ENCODE measurements at places on chromosomes 1 and 21. TPM values are rescaled to one million over a fixed set of nuclear protein-coding genes. Genes with fewer than 3 reads are reported as not detected.

GRCh38 chr1:55010194-55010886, 11.6 kb downstream of the BSND start:
- DNase-seq = no peak

GRCh38 chr1:229409616-229410369, 24.1 kb downstream of the ACTA1 start:
- DNase-seq = no peak

GRCh38 chr1:178146436-178146835, 52.5 kb downstream of the RASAL2 start:
- DNase-seq = no peak

DNA sequence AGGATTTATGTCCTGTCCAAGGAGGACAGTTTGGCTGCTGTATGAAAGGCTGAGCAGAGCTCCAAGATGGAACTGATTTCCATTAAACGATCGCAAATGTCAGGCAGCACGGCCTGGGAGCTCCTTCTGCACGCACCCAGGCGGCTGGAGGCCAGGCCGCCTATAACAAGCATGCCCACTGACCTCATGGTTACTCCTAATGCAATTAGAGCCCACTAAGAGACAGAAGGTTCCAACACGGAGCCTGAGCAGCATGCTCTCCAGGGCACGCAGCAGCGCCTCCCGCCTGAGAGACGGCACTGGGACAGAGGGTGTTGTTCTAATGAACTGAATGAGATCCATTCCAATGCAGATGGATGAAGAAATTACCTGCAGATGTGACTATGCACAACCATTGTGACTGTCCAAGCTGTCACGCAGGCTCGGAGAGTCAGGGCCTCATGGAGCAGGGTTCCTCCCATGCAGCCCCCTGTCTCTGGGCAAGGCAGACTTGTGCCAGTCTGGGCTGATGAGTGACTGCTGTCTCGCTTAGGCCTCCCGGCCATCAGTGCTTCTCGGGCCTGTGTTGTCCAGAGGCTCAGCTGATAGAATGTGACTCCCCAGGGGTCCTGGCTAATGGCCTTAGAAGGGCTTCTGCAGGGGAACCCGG, 25.2 kb upstream of the CDCA8 start:
- DNase-seq = no peak

DNA sequence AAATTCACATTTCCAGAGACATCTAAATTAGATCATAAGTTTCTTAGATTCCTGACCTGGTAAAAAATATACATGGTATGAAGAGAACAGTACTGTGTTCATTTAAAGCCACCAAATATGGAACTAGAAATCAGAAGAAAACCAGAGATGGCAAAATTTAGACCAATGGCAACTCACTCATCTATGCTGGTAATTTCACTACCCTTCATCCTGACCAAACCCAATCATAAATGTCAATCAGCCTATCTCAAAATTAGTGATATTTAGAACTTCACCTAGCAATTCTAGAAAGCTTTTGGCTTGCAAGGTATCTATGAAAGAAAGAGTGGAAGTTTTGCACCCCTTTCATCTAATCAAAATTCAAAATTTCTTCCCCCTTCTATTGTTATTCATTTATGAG, 107.7 kb downstream of the NIBAN1 start:
- DNase-seq = no peak

DNA sequence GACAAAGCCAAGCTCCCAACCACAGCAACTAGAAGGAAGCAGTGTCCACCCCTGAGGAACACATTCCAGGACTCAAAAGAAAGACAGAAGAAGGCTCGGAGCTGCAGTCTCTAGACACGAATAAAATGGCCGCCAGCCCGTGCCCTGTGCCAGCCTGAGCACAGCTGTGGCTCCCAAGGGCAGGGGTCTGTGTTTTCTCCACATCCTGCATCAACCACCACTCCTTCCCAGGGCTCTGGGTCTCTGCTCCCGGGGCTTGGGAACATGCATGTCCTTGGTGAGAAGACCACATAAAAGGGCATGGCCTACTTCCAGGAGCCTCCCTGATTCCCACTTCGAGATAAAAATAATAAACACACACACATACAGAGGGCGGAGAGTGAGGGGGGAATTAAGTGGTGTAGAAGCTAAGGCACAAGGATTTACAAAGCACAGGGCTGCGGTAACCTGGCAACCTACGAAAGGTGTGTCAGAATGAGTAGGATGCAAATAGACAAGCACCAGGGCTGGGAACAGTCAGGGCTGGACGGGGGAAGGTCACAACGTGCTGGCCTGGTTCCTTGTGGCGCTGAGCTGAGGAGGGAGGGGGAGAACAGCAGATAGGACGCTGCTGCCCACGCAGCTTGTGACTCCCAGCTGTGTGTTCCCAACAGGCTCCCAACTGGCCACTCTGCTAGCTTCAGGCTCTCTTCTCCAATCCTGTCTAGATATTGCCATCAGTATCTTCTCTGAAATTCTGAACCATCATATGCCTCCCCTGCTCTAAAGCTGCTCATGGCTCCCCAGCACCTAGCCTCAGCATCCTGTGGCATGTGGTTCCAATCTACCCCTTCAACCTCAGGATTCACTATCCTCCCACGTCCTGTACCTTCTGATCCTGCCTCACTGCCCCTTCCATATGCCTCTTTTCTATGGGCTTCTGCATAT, 72.5 kb downstream of the CD34 start:
- no peak for DNase-seq

- no peak for DNase-seq
Observed at GRCh38 chr1:184593597-184593996, 161.1 kb downstream of the EDEM3 start.

- no peak for DNase-seq
Observed at GRCh38 chr1:163241746-163242145, 39.0 kb upstream of the RGS5 start.

GRCh38 chr1:7642781-7643529, 128.1 kb upstream of the VAMP3 start:
- no peak for DNase-seq

DNA sequence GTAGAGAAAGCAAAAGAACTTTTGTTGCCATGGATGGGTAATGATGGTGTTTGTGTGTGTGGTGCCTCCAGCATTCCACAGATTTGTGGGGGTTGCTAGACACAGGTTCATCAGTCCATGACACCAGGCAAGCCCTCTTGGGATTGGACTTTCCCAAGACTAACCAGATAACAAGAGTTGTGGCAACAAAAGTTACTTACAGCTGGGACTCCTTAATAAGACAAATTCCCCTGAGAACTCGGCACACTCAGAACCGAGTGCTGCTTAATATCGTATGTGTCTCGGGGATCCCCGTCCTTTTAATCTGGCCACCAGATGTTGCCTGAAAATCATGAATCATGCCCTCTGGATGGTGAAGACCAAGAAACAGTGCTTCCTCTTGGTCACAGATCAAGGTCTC, 193.3 kb downstream of the AJAP1 start:
- DNase-seq = no peak

- no peak for DNase-seq
Observed at GRCh38 chr21:36079010-36079649, 9.3 kb downstream of the CBR1 start.

- DNase-seq = no peak
Observed at GRCh38 chr21:35603494-35603893, 456.8 kb downstream of the SETD4 start.

DNA sequence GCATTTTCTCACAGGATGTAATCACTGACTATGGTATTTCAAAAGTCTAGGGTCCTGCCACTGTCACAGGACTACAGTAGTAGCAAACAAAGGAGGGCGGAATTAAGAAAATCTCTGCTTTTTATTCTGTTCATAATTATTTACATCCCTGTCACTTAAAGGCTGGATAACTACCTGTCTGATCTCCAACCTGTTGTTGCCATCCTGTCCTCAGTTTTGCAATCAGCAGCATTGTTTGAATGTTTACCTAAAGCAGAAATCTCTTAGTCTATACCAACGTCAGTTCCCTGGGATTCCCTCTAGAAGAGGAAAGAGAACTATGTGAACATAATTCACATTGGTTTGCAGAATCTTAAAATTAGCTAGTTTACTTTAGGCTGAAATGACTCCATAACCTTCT, 218.5 kb downstream of the PBX1 start:
- DNase-seq = no peak

GRCh38 chr1:59135761-59136255, 161.1 kb upstream of the FGGY start:
- no peak for DNase-seq

- DNase-seq = no peak
Observed at GRCh38 chr1:231272173-231272572, 31.2 kb downstream of the GNPAT start.

- no peak for DNase-seq
Observed at GRCh38 chr1:246641394-246641793, 75.1 kb downstream of the CNST start.

- no peak for DNase-seq
Observed at GRCh38 chr1:110490791-110491451, 28.1 kb downstream of the KCNA10 start.

DNA sequence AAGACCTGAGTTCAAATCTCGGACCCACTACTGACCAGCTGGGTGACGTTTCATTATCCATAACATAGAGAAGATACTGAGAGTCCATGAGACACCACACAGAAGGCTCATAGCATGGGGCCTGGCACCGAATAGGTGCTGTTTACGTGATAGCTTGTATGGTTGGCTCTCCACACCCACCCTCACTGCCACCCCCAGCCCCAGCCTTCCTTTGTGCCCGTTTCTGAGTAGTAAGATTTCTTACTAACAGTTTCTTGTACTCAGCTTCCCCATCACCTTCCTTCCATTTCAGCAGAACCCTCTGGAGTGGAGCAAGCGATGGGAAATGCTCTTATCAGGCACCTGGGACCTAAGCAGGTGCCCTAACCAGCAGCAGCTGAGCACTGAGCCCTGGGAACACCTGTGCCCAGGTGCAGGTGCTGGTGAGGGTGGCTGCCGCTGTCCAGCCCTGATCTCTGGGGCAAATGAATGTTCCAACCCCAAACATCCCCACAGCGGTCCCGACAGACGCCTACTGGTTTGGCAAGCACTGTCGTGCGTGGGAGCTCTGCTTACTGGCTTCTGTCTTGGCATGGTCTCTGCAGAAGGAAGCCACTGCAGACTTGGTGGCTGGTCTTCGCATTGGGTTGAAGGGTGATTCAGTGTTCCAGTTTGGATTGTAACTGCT, 225.4 kb downstream of the CAMTA1 start:
- no peak for DNase-seq

- DNase-seq = no peak
Observed at GRCh38 chr1:186574926-186575325, 105.3 kb downstream of the PTGS2 start.

- DNase-seq = no peak
Observed at GRCh38 chr1:195664628-195665027, 943.6 kb downstream of the KCNT2 start.

The TIE1 gene
- polyA plus RNA-seq = 0.76 TPM

The PTPN7 gene
- not detected for polyA plus RNA-seq

The ANKRD65 gene
- polyA plus RNA-seq = 0.24 TPM

The GLRX2 gene
- 33.5 TPM for polyA plus RNA-seq

The C1orf141 gene
- not detected for polyA plus RNA-seq

The TSPAN1 gene
- polyA plus RNA-seq = 0.43 TPM

The LRRC38 gene
- not detected for polyA plus RNA-seq

The SPRR2F gene
- polyA plus RNA-seq = not detected

The MATN1 gene
- 0.09 TPM for polyA plus RNA-seq

The OXCT2 gene
- 0.06 TPM for polyA plus RNA-seq

The PTGFR gene
- polyA plus RNA-seq = 2.0 TPM

The F5 gene
- polyA plus RNA-seq = not detected

The TMPRSS15 gene
- polyA plus RNA-seq = not detected

The WLS gene
- 417 TPM for polyA plus RNA-seq

The RIIAD1 gene
- not detected for polyA plus RNA-seq

The FCRL5 gene
- polyA plus RNA-seq = not detected
